Fibroblast of the conjunctiva (primary cell): ENCODE measurements at places on chromosomes 3 and 15.

- no peak for DNase-seq
These were observed 64.8 kb downstream of the DUT start for GRCh38 chr15:48396020-48396419.

DNA sequence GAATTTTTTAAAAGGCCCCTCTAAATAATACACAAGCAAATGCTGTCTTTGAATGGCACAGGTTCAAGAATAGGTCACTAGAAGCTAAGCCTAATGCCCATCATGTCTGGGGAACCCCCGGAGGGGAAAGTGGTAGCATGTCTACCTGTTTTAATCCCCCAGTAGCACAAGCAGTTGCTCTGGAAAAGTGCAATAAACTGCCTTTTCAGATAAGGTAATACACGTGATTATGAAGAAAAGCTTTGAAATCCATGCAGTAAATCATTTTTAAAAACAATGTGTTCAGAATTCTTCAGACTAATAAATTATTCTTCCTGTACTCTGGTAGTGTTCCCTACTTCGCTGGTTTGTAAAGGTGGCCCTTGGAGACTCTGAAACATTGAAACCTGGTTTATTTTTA is 922.2 kb downstream of the ROBO1 start:
- DNase-seq = no peak

- DNase-seq = no peak
These were observed 128.9 kb downstream of the RTP4 start for GRCh38 chr3:187497052-187497451.

GRCh38 chr15:98547275-98547674 is 101.1 kb upstream of the IGF1R start:
- DNase-seq = no peak

DNA sequence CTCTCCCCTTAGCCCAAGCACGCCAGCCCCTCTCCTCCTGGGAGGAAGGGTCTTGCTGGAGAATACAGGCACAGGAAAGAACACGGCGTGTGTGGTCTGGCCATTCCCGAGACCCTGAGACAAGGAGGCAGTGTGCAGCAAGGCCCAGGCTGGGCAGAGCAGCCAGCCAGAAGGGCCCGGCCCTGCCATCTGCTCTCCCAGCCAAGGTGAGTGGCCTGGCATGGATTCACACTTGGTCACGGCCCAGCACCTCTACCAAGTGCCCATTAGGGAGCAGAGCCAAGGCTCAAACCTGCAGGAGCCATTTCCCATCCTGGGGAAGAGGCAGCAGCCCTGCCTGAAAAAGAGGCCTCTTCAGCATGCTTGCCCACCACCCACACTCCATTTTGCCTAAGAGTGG is 28.6 kb downstream of the MEGF11 start:
- DNase-seq = no peak

DNA sequence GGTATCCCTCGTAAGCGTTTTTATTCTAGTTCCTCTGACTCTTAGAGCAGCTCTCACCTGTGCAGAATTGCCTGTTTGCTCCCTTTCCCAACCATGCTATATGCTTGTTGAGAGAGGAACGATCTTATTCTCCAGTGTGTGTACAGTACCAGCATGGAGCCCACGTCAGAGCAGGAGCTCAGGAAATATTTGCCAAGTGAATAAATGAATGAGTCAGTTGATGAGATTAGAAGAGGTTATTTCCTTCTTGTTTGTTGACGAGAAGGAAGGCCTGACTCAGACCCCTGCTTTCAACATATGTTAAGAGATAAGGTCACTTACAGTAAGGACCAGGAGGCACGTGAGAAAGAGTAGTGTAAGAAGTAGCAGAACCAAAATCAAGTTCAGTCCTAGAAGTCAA is 106.3 kb upstream of the ABHD17C start:
- peak; percentile 29 for DNase-seq

- no peak for DNase-seq
These were observed 542.6 kb downstream of the ZBBX start for GRCh38 chr3:166837535-166837934.

GRCh38 chr15:32671339-32672325 is 30.1 kb downstream of the SCG5 start:
- DNase-seq = no peak

DNA sequence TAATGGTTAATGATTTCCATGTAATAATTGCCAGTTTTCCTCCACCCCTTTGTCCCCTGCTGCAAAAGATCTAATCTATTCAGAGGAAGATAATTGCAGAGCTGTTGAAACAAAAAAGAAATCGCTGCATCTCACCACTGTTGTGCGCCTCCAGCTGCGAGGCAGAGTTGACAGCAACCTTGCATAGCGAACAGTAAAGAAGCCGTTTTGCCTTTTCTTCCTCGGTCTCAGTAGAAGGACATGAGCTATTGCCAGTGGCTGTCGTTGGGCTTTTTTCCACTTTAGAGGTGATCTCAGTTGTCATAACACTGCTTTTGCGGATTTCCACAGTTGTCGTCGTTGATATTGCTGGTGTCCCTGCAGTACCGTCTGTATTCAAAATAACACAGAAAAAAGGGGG is 314.2 kb downstream of the ZNF385D start:
- no peak for DNase-seq

DNA sequence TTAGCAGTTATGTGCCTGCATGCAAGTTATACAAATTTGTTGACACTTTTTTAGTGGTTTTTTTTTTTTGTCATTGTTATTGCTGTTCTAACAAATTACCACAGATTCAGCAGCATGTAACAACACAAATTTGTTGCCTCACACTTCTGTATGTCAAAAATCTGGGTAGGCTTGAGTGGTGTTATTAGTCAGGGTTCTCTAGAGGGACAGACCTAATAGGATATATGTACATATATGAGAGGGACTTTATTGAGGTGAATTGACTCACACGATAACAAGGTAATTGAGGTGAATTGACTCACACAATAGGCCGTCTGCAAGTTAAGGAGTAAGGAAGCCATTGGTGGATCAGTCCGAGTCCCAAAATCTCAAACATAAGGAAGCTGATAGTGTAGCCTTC is 15.0 kb upstream of the PLSCR1 start:
- DNase-seq = no peak

DNA sequence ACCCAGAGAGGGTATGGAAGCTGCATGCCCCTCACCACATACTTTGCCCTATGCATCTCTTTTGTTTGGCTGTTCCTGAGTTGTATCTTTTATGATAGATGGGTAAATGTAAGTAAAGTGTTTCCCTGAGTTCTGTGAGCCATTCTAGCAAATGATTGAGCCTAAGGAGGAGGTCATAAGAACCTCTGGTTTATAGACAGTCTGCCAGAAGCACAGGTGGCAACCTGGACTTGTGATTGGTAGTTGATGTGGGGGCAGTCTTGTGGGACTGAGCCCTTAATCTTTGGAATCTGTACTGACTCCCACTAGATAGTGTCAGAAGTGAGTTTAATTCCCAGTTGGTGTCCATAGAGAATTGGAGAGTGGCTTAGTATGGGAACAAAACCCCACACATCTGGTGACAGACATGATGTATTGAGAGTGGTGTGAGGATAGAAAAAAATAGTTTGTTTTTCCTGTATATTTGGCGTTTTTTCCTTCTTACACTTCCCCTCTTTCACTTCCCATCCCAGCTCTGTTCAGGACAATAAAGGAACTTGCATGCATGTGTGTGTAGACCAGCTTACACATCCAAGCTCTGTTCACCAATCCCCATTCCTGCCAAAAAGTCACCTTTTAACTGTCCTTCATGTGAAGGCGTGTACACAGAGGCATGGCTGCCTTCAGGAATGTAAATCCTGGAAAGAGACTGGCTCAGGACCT is 38.1 kb upstream of the SPPL2A start:
- no peak for DNase-seq

- no peak for DNase-seq
These were observed 140.2 kb downstream of the LPP start for GRCh38 chr3:188294113-188294512.

DNA sequence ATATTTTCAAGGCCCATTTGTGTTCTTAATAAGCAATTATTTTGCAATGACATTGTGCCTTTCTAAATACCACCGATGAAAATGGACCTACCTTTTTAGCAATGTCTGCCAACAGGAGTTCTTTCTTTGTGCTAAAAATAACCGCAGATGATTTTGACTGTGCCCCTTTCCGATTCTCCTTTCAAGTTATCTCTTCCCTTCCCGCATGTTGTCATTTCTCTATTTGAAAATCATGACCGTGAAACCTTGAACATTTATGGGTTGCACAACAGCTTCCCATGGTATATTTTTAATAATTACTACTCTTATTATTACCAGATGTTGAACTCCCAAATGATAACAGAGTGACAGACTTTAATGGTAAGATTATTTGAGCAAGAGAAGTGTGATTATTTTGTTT is 10.3 kb upstream of the ETFA start:
- no peak for DNase-seq

- no peak for DNase-seq
These were observed 18.8 kb upstream of the BCL6 start for GRCh38 chr3:187763850-187764648.

DNA sequence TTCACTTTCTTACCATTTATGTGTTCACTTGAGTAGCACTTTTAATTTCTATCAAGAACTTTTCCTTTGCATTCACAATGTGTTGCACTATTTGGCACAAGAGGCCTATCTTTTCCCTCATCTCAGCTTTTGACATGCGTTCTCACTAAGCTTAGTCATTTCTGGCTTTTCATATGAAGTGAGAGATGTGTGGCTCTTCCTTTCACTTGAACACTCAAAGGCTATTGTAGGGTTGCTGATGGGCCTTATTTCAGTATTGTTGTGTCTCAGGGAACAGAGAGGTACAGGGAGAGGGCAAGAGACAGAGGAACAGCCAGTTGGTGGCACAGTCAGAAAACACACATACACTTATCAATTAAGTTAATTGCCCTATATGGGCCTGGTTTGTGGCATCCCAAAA is 127.4 kb upstream of the MLF1 start:
- no peak for DNase-seq

GRCh38 chr3:88713233-88713691 is 394.2 kb upstream of the EPHA3 start:
- DNase-seq = no peak

- DNase-seq = no peak
These were observed 33.4 kb downstream of the OSBPL10 start for GRCh38 chr3:31947671-31948091.

DNA sequence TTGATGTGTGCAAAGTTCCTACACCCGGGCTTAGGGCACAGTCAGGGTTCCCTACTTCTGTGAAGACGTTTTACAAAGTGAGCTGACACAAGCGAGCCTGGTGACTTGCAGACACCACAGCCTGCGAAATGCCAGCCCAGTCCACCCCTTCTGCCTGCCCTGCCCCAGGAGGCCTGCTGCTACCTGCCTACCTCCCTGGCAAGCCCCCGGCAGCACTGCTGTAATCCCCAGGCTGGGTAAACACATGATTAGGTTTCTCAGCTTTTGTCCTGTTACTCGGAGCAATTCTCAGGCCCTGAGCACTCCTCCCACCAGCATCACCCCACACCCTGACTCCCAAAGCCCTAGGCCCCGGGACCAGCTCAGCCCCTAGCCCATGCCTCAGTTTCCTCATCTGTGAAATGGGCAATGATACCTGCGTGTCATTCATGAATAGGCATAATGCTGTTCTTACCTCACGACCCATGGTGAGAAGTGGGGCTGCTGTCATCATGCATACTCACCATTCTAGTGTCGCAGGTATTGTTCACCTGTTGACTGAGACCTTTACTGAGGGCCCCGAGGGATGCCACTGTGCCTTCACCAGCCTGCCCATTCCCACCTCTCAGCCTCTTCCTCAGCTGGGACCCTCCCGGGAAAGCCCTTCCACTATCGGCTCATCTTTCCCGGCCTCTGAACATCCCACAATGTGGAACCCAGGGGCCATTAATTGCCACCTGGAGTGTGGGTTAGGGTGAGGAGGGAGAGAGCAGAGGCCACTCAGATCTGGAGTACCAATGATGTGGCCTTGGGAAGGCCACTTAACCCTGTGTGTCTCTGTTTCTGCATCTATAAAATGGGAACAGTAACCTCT is 31.5 kb upstream of the SLC6A6 start:
- DNase-seq = no peak

DNA sequence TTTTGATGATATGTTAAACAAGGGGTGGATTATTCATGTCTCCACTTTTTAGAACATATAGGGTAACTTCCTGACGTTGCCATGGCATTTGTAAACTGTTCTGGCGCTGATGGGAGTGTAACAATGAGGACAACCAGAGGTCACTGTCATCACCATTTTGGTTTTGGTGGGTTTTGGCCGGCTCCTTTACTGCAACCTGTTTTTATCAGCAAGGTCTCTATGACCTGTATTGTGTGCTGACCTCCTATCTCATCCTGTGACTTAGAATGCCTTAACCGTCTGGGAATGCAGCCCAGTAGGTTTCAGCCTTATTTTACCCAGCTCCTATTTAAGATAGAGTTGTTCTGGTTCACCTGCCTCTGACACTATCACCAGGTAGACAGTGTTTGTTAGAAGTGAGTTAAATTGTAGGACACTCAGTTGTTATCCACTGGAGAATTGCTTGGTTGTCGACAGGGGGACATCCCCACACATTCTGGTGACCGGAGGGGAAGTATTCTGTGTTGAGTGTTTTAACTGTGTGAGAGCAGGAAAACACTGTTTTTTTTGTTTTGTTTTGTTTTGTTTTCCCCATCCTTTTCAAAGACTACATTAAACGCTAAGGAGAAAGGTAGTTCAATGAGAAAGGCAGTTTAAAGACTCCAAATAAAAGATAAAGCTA is 36.9 kb upstream of the SKIL start:
- DNase-seq = no peak

- DNase-seq = no peak
These were observed 199.4 kb upstream of the CADM2 start for GRCh38 chr3:84759361-84759760.

DNA sequence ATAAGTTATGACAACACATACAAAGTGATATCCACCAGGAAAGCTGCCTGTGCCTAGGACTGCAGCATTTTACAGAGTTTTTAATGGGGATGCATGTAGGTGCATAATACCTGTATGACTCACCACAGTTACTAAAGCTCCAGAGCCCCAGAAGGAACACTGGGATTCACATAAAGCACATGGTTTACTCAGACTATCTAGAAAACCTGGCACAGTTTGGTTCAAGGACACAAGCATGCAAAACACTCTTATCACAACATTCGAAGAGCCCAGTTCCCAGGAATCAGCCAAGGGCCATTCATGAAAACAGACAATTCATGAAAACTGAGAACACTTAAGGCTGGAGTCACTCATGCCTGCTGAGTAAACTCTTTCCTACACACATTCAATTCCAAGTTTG is 261.0 kb downstream of the PYDC2 start:
- DNase-seq = no peak

- DNase-seq = no peak
These were observed 474.7 kb upstream of the ALCAM start for GRCh38 chr3:104892044-104892443.

GRCh38 chr3:494190-494589 is 297.6 kb downstream of the CHL1 start:
- no peak for DNase-seq

- no peak for DNase-seq
These were observed 148.6 kb downstream of the MEIS2 start for GRCh38 chr15:36951731-36952247.

DNA sequence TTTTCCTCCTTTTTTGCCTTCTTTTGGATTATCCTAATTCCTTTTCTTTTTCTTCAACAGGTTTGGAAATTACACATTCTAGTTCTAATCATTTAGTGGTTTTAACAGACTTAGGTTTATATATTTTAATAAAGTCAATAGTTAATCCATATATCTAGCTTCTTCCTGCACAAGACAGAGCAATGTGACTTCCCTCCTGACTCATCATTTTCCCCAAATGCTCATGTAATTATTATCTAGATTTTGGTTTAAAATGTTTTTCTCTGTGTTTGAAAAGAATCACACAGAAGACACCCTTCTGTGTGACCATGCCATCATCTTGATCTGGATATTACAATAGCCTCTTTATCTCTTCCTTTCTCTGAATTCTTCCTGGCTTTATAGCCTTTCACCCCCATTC is 28.6 kb upstream of the SSR3 start:
- DNase-seq = no peak
